ENCODE measurements at places on chromosomes 3 and 15. TPM values are rescaled to one million over a fixed set of nuclear protein-coding genes. Genes with fewer than 3 reads are reported as not detected.
A peak's percentile ranks its signal among the peaks of the same experiment; 100 is the strongest.

- DNase-seq = no peak
These were observed 26.3 kb downstream of the FEM1B start for GRCh38 chr15:68303560-68304436.

Gene RTP1
- not detected for polyA plus RNA-seq

DNA sequence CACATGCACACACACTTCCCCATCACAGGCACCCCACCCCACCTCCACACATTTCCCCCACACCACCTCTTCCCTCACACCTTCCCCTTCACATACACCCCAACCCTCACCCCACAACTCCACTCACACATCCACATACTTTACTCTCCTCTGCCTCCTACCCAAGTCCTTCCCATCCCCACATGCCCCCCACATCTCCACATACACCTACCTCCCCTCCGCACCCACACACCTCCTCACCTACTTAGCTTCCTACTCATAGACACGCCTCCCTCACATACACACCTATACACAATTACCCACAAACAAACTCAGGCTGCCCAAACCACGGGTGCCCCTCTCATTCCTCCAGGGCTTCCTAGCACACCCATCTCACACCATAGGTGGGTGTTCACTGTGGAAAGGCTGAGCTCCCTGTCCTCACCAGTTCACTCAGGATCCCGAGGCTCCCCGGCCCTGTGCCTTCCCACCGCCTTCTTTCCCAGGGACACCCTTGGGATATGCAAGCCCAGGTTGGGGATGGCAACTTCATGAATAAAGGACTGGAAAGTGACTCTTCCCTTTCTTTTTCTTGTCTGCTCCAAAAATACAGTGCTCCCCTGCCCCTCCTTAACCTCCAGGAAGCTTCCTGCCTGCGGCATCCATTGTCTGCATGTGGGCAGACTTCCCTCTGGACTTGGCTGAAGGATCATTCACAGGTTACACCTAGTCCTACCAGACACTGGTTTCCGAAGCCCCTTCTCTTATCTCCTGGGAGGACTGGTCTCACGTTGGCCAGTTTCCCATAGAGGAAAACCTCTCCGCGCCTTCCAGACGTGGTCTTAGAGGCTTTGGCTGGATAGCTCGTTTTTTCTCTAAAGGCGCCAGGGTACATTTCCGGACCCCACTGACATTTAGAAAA is 61.5 kb downstream of the SLCO2A1 start:
- DNase-seq = no peak

DNA sequence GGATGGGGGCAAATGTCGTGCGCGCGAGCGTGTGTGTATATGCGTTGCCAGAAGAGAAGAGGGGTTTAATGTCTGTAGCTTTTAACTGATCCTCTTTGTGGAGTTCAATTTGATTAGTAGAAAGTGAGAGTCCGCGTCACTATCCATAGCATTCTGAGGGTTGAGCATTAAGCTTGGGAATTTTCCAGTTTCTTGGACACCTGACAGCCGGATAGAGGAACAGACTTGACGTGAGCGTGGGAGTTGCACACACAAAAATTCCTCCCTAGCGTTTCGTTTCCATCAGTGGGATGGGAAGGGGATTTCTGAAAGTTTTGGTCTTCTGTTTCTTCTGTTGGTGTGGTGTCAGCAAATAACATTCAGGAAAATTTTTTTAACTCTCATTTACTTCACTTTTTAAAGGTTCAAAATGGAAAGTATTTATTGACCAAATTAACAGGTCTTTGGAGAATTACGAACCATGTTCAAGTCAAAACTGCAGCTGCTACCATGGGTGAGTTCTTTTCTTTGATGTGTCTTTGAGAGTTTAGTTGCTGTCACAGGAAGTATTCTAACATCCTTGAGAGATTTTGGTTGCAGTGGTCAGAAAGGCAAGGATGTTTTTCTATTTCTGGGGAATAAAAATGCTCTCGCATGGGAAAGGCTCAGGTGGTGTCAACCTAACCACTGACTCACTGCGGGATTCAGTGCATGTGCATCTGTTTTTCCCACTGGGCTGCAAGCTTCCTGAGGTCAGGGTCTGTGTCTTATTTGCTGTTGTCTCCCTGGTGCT is 841 bp downstream of the POGLUT1 start:
- DNase-seq = peak; percentile 9

Gene CSPG4
- polyA plus RNA-seq = not detected

- DNase-seq = no peak
These were observed 61.7 kb upstream of the KCNMB2 start for GRCh38 chr3:178474526-178474925.

- no peak for DNase-seq
These were observed 33.3 kb upstream of the GABRB3 start for GRCh38 chr15:26806151-26806550.
